ENCODE measurements at places on chromosomes 3 and 15.

GRCh38 chr15:73142802-73143762 is 90.8 kb downstream of the NEO1 start:
- DNase-seq, result no peak

- peak; percentile 73 for DNase-seq
Observed at GRCh38 chr3:59575113-59576001, 525.5 kb upstream of the CFAP20DC start.

GRCh38 chr15:79035111-79035601 is 55.4 kb downstream of the RASGRF1 start:
- no peak for DNase-seq

DNA sequence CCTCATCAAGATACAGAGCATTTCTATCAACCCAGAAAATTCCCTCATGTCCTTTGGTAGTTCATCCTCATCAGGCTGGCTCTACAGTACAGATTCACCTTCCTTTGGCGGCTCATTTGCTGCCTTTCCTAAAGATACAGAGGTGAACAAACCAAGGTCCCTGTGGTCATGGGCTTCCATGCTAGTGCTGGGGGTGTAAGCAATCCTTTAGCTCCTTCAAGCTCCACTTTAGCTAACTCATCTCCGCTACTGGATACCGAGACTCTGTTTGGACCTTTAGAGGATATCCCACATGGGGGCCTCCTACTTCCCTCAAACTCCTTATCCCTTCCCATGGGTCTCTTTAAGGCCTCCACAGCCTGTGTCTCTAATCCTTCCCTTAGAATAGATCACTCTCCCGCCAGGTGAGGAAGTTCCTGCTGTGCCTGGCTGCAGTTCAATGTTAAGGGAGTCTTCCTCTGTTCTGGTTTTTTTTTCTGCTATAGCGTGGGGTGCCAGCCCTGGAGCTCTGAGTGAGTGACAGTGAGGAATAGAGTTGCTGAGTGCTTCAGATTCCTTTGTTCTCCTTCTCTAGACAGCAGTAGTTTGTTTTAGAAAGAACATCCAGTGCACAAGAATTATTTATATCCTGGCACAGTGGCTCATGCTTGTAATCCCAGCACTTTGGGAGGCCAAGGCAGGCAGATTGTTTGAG is 30.7 kb downstream of the CLEC3B start:
- no peak for DNase-seq

GRCh38 chr15:95857124-95857757 is 473.3 kb upstream of the NR2F2 start:
- no peak for DNase-seq

GRCh38 chr3:13173186-13173585 is 100.0 kb upstream of the IQSEC1 start:
- no peak for DNase-seq

GRCh38 chr3:14540821-14541385 is 761 bp upstream of the GRIP2 start:
- no peak for DNase-seq

- DNase-seq, result no peak
Observed at GRCh38 chr3:115980709-115981108, 357.4 kb downstream of the GAP43 start.

DNA sequence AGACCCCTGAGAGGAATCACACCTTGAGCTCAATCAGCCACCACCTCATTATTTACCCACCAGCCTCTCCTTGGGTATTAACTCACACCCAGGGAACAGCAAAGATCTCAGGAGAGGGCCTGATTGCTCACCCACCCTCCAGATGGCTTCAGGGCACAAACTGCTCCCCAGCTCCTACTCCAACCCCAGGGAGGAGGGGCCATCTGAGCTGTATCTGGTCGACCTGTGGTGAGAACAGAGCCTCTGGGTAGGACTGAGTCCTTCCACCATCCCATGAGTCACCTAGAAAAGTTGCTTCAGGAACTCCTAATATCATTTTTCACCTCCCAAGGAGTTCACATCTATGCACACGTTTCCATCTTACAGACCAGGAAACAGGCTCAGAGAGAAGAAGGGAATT is 44.8 kb upstream of the HES1 start:
- DNase-seq, result no peak

DNA sequence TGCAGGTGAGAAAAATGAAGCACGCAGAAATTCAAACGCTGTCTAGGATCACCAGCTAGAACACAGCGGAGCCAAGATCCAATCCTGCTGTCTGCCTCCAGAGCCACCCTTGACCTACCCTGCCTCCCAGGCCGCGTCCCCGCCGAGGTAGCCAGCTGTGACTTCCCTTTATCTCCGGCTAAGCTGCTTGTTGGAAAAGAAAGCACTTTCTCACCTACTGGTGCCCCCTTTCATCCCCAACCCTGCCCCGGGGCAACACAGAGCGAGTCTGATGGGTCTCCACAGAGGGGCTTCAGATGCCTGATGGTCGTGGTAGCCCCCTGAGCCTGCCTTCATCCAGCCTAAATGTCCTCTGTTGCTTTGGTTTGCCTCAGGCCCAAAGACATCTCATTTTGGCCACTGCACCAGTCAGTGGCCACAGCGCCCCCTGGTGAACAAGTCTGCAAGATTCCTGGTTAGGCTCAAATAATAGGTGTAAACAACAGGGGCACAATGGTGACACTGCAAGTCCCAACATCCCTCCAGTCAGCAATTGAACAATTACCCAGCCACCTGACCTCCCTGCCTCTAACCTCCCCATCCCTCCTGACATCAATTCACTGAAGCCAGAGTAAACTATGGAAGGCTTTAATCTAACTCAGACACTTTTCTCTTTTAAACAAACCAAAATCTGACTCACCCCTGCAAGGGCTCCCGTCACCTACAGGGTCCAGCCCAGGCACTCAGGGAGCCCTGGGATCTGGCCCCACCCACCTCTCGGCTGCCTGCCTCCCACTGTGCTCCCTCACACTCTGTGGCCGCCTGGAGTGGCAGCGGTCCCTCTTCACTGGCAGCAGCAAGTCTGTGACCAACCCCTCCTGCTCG is 27.3 kb upstream of the BCL2L10 start:
- DNase-seq, result peak; percentile 86

Data from dermis blood vessel endothelial cell (primary cell).